ENCODE measurements at places on chromosomes 3 and 15.

GRCh38 chr3:51637144-51637940 is 33.7 kb upstream of the TEX264 start:
- ATAC-seq = no peak

GRCh38 chr3:192831111-192831644 is 86.5 kb downstream of the MB21D2 start:
- peak; percentile 54 for ATAC-seq

GRCh38 chr3:1082108-1082507 is 10.7 kb upstream of the CNTN6 start:
- no peak for ATAC-seq

DNA sequence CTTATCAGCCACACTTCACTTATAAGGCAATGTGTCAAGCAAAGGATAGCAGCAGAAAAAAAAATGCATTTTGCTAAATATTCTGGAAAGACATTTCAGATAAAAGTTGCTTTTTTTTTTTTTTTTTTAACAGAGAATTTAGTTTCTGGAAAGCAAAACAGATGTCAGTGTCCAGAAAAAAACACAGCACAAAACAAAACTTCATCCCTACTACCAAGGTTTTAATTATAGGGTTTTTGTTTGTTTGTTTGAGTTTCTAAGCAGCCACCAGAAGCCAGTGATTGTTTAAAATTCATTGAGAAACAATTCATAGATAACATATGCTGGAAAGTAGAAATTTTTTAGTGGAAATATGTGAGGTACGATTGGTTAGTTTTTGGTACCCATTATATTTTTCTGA is 1202.7 kb downstream of the OTOL1 start:
- no peak for ATAC-seq

GRCh38 chr15:74950078-74950908 is 6.3 kb downstream of the RPP25 start:
- ATAC-seq = peak; percentile 69

DNA sequence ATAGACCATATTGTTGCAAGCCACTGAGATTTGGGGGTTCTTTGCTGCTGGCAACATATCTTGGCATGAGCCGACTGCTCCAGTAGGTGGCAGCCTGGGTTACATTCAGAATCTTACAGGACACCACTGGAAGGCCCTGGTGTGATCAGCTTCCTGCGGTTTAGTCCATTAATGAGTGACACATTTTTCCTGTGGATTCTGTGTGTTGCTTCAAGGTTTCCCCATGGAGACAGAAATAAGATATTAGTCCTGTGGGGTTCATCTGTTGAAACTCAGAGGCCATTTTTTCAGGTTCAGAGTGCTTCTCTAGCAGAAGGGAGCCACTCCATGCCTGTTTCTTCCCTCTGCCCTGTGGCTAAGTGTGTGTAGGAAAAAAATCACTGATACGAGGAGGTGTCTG is 116.2 kb downstream of the MFSD1 start:
- no peak for ATAC-seq

- no peak for ATAC-seq
Measured at GRCh38 chr3:86254480-86254879, 736.5 kb downstream of the VGLL3 start.

DNA sequence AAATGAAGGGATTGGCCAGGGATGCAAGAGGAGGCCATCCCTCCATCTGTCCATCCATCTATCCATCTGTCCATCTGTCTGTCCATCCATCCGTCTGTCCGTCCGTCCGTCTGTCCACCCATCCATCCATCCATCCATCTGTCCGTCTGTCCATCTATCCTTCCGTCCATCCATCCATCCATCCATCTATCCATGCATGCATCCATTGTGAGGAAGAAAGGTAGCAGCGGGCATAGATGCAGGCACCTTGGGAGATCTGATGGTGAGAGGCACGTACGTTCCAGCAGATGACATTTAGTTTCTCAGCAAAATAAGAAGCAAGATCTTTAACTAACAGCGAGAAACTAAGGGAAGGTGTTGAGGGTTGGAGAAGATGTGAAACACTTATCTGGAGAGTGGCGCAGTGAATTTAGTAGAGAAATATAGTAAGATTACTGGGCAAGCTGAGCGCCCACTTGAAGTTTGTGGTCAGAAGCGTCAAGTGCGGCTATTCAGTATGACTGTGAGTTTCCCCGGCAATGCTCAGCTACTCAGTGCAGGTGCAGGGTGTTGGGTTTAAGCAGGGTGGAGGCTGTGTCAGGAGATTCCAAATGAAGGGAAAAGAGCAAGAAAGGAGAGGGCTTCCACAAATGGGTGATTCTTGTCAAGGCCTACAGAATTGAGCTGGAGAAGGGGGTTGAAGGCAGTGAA is 22.4 kb upstream of the SRP14 start:
- ATAC-seq = no peak

GRCh38 chr3:169744366-169745054 is 20.4 kb downstream of the TERC start:
- no peak for ATAC-seq

DNA sequence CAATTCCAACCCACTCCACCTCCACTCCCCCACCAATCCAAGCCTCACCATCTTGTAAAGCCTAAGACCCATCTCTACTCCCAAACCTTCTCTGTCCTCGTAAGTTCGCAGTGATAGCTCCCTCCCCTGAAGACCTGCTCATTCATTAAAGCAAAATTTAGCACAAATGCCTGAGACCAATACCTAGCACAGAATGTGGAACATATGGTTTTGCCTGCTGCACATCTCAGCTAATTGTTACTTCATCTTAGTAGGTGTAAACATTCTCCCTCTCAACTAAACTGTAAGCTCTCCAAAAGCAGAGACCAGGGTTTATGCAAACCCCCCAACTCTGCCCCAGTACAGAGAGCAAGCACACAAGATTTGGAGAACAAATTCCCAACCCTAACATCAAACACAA is 20.5 kb downstream of the DCLK3 start:
- no peak for ATAC-seq

DNA sequence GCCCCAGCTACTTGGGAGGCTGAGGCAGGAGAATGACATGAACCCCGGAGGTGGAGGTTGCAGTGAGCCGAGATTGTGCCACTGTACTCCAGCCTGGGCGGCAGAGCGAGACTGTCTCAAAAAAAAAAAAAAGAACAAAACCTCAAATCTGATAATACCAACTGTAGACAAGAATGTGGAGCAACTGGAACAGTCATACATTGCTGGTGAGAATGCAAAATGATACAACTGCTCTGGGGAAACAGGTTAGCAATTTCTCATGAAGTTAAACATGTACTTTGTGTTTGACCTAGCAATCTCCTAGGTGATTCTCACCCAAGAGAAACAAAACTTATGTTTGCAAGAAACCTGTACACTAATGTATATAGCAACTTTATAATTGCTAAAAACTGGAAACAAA is 4.4 kb upstream of the VHL start:
- no peak for ATAC-seq

DNA sequence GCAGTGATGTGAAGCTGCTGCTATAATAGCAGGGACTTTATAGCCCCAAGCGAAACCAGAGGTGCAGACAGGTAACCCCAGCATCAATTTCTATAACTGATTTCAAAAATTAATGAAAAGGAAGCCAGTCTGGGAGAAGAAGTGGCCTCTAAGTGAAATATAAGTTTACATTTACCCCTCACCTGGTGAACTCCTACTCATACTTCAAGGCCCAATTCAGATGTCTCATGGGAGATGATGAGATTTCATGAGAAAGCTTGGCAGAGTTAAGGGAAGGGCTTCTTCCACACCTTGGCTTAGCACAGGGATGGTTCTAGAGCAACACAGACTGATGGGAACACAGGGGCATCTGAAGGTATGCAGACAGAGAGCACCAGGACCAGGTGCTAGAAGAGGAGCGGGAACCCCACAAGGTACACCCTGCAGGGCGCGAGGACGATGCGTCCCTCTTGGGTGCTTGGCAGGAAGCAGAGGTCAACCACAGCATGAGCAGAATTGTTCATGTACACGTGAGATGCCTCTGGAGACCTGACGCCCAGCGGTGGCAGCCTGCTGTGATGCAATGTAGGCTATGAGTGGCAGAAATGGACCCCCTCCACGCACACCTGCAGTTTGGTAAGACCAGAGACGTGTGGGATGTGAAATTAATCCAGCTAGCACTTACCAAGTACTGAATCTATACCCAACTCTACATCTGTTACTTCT is 102.9 kb downstream of the SRGAP3 start:
- no peak for ATAC-seq

DNA sequence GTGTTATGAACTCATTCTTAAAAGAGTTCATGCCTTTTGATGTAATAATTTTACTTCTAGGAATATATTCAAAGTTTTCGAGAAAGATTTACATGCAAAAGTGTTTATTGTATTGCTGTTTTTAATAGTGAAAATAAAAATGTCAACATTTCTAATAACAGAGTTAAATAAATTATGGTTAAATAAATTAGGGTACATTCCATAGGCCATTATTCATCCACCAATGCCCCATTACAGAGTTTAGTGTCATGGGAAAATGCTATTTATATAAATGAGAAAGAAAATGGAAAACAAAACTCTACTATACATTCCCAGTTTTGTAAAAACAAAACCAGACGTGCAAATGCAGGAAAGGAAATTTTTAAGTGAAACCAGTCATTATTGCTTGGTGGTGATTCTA is 538.1 kb upstream of the TBL1XR1 start:
- no peak for ATAC-seq

- ATAC-seq = no peak
Measured at GRCh38 chr15:64111679-64112050, 15.9 kb downstream of the SNX1 start.

GRCh38 chr3:52355526-52355925 is 39.4 kb downstream of the DNAH1 start:
- ATAC-seq = no peak

DNA sequence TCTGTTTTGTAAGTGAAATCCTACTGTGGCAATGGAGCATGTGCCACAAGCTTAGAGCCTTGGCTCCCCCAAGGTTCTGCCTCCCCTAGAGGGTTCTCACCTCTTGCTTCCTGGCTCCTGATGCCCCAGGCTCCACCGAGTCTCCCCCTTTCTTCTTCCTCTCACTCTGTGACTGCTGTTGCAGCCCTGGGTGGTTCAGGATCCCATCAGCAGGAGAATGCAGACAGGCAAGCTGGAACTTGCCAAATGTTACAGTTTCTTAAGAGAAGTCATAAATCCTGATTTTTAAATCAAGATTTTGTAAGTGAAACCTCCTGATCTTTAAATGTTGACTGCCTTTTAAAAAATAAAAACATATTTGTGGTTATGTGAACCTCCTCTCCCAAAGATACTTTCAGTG is 133.9 kb downstream of the CCNL1 start:
- no peak for ATAC-seq

- ATAC-seq = peak; percentile 54
Measured at GRCh38 chr3:30644615-30645014, 38.2 kb downstream of the TGFBR2 start.

GRCh38 chr3:196774848-196775422 is 35.3 kb downstream of the PAK2 start:
- no peak for ATAC-seq

GRCh38 chr3:147906285-147906684 is 497.1 kb downstream of the ZIC1 start:
- no peak for ATAC-seq

DNA sequence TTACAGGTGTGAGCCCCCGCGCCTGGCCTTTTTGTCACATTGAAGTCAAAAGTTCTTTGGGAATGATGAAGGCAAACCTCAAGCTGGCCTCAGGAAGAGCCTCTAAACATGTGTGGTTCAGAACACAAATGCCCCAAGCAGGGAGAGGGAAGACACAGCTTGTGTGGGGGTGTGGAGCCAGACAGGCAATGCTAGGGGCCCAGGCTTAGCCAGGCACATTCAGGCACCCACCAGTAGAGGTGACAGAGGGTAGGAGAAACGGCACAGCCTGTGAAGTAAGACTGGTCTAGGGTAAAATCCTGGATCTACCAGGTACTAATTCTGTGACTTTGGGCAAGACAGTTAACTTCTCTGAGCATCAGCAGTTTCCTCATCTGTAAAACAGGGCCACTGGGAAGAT is 3.5 kb downstream of the HDC start:
- no peak for ATAC-seq

- no peak for ATAC-seq
Measured at GRCh38 chr3:25025236-25025635, 402.8 kb upstream of the RARB start.

- ATAC-seq = no peak
Measured at GRCh38 chr3:143613226-143613625, 235.0 kb downstream of the SLC9A9 start.

- ATAC-seq = no peak
Measured at GRCh38 chr3:143548861-143549497, 299.3 kb downstream of the SLC9A9 start.

- ATAC-seq = peak; percentile 97
Measured at GRCh38 chr3:197456261-197457091, 99.3 kb downstream of the BDH1 start.

DNA sequence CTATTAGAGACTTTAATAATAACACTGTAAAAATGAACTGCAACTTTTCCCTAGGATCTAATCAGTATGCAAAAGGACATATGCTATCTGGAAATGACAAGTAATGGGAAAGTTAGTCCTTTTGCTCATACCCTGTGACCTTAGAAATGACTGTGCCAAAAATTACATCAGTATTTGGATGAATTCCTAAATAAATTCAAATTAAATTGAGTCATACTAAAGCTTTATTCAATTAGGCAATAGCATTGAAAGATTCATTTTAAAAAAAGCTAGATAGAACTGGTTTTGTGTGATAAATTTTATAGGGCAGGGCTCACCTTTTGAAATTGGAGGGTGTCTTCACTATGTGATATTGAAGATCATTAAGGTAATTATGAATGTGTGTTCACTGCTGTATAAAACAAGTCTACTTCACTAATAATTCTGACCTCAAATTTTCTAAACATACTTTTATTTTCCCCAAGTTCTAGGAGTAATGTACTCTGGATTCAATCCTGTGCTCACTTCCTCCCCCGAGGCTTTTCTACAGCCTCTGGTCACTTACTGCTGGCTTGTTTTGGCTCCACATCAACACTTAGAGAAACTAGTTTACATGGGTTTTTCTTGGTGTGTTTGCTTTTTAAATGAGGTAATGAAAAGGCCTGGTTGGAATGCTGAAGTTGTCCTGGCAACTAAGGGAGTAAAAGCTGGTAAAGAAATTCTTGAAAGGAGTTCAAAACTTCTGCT is 44.4 kb upstream of the SPTSSB start:
- ATAC-seq = peak; percentile 67

DNA sequence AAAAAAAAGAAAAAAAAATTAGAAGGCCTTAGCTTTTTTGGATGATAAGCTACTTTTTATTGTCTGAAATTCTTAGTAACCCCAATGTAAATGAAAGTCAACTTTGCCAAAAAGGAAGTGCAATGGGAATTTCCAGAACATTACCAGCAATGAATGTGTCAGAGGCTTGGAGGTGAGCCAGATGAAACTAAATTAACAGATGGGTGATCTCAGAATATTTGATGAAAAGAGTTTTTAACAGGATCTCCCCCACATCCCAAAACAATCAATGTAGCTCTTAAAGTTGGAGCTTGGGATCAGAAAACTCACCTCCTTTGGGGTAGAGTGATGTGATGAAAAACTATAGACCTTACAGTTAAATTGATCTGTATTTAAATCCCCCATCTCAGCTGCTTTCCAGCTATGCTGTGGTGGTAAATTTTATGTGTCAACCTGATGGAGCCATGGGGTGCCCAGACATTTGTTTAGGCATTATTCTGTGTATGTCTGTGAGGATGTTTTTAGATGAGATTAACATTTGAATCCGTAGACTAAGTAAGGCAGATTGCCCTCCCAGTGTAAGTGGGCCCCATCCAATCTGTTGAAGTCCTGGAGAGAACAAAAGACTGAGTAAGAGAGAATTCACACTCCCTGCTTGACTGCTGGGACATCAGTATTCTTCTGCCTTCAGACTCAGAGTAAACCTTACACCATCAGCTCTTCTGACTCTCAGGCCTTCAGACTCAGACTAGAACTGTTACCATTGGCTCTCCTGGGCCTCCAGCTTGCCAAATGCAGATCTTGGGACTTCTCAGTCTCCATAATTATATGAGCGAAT is 84.3 kb upstream of the TNFSF10 start:
- no peak for ATAC-seq

- ATAC-seq = no peak
Measured at GRCh38 chr15:88690331-88690730, 51.5 kb downstream of the ISG20 start.
